NCI-H524 treated with DMSO at 0.1 percent for 48 hours (cell line): ENCODE measurements at places on chromosomes 7 and 10.

- no peak for DNase-seq
Observed at GRCh38 chr10:105259201-105259600, 618.1 kb downstream of the SORCS3 start.

- no peak for DNase-seq
Observed at GRCh38 chr10:30455816-30456215, 21.8 kb downstream of the MAP3K8 start.

- DNase-seq: no peak
Observed at GRCh38 chr10:115659616-115660015, 566.5 kb downstream of the ATRNL1 start.

- peak; percentile 13 for DNase-seq
Observed at GRCh38 chr7:94907026-94907810, at the start of gene PPP1R9A. Gene PPP1R9A (plus strand): TSS chr7:94907594. CDS start chr7:94910114, 2,520 bp downstream.

DNA sequence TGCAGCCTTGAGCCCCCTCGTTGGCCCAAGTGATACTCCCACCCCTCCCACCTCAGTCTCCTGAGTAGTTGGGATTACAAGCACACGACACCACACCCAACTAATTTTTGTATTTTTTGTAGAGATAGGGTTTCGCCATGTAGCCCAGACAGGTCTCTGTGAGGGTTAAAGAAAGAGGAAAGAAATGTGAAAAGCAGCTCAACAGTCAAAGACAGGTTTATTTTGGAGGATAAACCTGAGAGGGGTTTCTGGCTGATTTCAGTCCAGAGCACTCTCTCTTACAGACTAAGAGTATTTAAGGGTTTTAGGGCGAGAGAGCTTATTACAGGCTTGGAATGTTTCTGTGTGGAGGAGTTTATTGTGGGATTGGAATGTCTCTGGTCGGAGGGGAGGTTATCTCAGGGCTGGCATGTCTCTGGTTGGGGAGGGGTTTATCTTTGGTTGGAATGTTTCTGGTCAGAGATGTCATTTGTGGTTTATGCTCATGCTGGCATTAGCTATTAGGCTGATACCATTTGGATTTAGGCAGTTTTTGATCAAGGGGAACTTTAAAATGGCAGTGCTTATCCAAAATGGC is 26.1 kb upstream of the SNX10 start:
- DNase-seq: no peak

- no peak for DNase-seq
Observed at GRCh38 chr10:99765672-99766301, 16.7 kb upstream of the ABCC2 start.

GRCh38 chr10:70656489-70656888 is 15.8 kb upstream of the ADAMTS14 start:
- no peak for DNase-seq

DNA sequence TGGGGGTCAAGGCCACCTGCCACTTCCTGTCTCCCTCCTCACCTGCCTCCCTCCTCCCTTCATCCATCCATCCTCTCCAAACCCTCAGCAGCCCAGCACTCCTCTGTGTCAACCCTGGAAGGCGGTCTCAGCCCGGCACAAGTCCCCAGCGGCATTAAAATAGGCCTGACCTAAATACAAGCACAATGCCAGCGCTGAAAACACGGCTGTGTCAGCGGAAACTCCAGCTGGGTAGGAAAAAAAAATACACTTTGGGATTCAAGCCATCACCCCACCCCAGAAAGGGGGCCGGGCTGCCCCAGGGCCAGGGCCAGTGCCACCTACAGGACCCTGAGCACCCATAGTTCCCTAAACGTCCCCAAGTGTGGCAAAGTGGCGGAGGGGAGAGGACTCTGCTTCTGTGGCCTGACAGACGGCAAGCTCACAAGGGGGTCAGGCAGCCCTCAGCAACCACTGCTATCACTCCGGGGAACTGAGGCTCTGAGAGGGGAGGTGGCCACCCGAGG is 22.7 kb upstream of the GTF2IRD1 start:
- DNase-seq: no peak

DNA sequence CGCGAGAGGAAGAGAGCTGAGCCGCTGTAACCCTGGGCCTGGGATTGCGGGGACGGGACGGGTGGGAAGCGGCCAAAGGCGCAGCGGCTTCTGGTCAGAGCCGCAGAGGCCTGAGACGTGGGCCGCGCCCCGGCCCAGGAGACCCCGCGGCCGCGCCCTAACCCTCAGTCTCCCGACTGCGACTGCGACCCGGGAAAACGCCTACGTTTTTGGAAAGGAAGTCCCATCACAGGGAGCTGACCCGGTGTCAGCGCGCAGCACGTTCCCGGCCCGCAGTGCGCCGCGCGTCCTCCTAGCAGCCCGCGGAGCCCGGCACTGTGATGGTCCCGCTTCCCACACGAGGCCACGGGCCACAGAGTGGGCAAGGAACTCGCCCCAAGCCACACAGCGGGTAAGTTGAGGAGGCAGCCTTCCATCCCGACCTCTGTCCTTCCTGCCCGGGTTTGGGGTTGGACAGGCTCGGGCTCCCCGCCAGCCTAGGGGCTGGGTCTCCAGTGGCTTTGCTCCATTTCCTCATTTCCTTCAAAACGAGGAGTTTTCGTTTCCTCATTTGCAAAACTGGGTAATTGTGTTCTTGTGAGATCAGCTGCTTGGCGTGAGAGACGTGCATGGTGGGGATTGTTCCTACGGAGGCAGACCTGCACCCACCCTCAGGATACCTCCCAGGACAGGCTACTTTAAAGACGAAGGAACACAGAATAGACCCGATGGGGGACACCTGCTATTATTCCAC is 1.2 kb downstream of the GPNMB start:
- no peak for DNase-seq

DNA sequence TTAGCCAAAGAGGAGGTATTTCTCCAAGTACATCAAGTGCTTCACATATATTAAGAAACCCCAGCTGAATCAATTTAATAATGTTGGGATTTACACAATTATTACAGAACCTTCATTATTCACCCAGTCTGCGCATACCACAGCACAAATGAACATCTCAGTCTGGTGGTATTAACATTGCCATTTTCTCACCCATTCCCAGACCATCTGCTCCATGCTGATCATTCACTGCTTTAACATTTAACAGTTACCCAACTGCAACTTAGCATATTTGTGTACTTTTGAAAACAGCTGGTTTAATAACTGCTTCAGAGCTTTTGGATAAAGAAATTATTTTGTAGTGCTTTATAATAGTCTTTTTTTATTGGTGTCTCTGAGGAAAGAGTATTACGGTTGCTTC is 1072.1 kb downstream of the NXPH1 start:
- no peak for DNase-seq

- DNase-seq: no peak
Observed at GRCh38 chr10:113475381-113475807, 77.5 kb upstream of the HABP2 start.

GRCh38 chr10:14259696-14260566 is 70.8 kb downstream of the FRMD4A start:
- DNase-seq: no peak

DNA sequence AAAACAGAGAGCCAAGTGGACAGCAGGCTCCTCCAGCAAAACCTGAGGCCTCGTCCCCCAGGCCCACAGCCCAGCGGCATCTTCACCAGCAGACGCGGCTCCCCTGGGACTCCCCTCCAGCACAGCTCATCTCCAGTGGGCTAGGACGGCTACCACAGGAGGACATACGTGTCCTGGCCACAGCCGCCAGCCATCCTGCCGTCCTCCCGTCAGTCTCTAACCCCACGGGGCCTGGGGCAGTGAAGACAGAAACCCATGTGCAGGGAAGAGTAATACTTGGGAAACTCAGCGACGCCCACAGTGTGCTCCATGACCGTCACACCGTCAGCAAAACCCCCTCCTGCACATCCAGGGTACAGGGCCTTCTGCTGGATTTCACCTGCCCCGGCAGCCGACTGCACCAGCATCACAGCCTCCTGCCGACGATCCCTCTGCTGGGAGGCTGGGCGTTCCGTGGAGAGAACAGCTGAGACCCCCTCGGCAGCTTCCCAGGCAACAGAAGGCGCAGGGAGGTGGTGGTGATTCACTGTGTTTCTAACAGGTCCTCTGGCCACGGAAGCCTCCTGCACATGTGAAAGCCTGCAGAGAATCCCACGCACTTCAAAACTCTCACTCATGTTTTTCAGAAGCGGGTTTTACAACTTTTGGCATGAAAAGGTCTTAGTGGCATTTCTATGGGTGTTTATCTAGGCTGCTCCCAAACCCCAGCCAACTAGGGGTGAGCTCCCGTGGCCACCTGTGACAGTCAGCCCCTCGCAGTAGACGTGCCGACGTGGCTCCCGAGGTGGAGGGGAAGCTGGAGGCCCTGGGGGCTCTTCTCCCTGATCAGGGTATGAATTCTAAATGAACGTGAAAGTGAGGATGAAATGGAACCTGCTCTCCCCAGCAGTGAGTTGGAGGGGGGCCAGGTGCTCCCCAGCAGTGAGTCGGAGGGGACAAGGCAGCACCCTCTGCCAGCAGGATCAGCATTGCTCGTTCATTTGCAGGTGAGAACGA is 513.5 kb downstream of the PTPRN2 start:
- DNase-seq: no peak

GRCh38 chr10:36771725-36772124 is 353.7 kb upstream of the ANKRD30A start:
- DNase-seq: no peak

- no peak for DNase-seq
Observed at GRCh38 chr7:143463556-143463955, 14.1 kb upstream of the TAS2R41 start.

- DNase-seq: peak; percentile 58
Observed at GRCh38 chr10:115866691-115867090, 406.3 kb downstream of the GFRA1 start.

DNA sequence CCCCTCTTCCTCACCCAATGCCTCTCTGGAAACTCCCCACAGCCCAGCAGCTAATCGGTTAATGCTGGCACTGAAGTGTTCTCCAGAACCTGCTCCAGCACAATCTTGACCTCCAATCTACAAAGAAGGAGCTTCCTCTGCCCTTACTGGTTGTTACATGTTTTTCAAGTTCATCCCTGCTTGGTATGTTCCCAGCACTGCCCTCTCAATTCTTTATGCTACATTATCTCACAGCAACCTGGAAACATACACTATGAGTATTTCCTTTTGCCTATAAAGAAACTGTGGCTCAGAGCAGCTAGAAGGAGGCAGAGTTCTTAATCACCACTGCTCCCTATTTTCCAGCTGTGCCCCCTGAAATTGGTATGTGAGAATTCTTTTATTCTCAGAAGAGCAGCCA is 84.1 kb upstream of the KMT2E start:
- DNase-seq: no peak

DNA sequence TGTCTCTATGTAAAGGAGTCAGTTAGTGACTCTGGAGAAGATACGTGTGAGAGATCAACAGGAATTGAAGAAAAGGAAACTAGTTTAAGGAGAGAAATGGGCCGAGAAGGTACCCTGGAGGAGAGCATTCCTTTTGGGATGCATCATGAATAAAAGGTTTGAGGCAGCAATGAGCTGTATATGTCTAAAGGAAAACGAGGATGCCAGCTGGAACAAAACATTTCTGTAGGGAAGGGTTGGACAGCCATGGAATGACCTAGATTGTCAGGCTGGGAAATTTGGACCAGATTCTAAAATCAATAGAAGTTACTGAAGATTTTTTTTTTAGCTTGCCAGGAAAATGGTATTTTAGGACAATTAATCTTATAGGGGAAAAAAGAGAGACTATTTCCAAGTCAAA is 17.2 kb upstream of the MPP7 start:
- no peak for DNase-seq
